ENCODE measurements at places on chromosomes 4 and X.
A peak's percentile ranks its signal among the peaks of the same experiment; 100 is the strongest.

- DNase-seq: no peak
Measured at GRCh38 chrX:6095469-6095868, 133.2 kb downstream of the NLGN4X start.

GRCh38 chr4:138241281-138242075 is 671 bp downstream of the SLC7A11 start:
- peak; percentile 75 for DNase-seq

GRCh38 chr4:117154251-117154650 is 68.9 kb upstream of the TRAM1L1 start:
- DNase-seq: no peak

GRCh38 chr4:108702960-108703359 is 52.6 kb downstream of the OSTC start:
- no peak for DNase-seq

- DNase-seq: peak; percentile 83
Measured at GRCh38 chr4:153486281-153487151, 20.4 kb downstream of the TMEM131L start.

DNA sequence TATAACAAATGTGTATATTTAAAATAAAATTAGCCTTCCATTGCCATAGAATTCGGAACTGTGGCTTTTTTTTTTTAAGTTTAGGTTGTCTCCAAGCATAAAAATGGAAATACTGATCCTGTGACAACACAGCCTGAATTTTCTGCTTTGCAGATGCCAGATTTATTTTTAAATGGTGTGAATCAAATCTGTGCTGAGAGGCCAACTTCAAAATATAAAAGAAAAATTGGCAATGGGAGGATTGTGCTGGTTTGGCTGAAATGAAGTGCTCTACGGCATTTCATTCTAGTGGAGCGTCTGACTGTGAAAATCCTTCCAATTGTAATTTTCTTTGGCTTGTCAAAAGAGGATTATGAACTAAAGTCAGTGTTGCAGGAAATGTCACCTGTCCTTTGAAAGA is 580.3 kb upstream of the ZFP42 start:
- no peak for DNase-seq

GRCh38 chrX:64093761-64094160 is 111.7 kb downstream of the AMER1 start:
- peak; percentile 20 for DNase-seq

DNA sequence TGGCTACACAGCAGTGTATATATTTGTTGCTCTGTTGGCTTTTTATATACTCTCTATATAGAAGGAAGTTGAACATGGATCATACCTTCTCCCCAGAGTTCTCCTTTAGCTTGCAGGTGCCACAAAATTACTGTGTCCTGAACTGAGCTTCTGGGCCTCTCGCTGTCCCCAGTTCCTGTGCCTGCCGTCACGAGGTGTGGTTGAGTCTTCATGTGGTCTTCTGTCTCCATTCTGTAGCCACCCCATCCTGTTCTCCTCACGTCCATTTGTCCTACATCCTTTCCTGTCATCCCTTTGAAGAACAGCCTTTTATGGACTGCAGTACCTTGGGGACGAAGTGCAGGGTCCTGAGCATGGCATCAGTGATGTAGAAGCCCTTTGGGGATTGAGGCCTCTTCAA is 14.5 kb downstream of the TMEM131L start:
- no peak for DNase-seq

DNA sequence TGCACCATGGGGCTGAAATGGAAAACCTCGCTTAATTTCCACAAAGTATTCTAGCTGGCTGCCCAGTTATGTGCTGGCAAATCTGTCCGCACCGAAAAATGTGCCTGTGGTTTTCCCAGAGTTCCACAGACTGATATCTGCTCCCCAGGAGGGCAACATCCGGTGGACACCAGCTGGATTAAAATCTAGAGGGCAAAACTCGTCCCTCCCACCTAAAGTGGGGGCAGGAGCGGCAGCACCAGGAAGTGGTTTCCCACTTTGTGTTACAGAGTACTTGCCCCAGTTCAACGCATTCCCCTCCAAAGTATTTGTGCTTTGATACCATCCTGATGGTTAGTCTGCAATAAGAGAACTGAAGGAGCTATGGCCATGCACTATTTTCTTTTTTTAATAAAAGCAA is 187.6 kb downstream of the TSPAN5 start:
- peak; percentile 86 for DNase-seq

GRCh38 chr4:177263818-177264217 is 45.9 kb upstream of the NEIL3 start:
- DNase-seq: no peak

DNA sequence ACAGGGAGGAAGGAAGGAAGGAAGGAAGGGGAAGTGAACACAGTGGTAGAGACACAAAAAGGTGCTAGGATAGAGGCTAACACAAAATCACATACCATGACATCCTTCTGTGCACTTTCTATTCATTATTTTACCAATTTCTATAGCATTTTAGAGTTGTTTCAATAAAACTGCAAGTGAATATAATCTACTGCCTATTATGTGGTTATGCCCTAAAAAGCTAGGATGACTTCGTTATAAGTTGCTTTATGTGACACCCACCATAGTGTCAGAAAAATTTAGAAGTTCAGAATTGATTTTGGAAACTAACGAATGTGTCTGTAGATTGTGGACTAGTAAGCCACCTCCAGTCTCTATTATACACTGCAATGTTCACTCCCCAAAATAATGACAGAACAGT is 59.4 kb upstream of the EDNRA start:
- DNase-seq: no peak

- peak; percentile 68 for DNase-seq
Measured at GRCh38 chr4:133594390-133595207, 445.5 kb downstream of the PCDH10 start.

GRCh38 chr4:26369581-26369980 is 48.8 kb downstream of the RBPJ start:
- no peak for DNase-seq

DNA sequence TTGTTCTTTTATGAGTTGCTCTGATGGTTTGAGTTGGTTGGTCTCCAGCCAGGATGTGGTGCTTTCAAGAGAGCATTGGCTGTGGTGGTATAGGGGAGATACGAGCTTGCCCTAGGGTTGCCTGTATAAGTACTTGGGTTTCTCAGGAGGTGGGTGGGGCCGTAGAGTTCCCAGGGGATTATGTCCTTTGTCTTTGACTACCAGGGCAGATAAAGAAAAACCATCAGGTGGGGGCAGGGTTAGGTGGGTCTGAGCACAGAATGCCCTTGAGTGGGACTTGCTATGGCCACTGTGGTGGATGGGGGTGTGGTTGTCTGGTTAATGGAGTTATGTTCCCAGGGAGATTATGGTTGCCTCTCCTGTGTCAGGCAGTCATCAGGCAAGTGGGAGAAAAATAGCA is 247.9 kb upstream of the HAND2 start:
- DNase-seq: no peak

- no peak for DNase-seq
Measured at GRCh38 chr4:78235800-78236199, 178.7 kb downstream of the FRAS1 start.

GRCh38 chrX:39199429-39199828 is 398.2 kb downstream of the MID1IP1 start:
- DNase-seq: no peak

- no peak for DNase-seq
Measured at GRCh38 chrX:71565474-71566041, 12.7 kb upstream of the GCNA start.

GRCh38 chrX:114047558-114047957 is 536.3 kb upstream of the HTR2C start:
- DNase-seq: no peak

DNA sequence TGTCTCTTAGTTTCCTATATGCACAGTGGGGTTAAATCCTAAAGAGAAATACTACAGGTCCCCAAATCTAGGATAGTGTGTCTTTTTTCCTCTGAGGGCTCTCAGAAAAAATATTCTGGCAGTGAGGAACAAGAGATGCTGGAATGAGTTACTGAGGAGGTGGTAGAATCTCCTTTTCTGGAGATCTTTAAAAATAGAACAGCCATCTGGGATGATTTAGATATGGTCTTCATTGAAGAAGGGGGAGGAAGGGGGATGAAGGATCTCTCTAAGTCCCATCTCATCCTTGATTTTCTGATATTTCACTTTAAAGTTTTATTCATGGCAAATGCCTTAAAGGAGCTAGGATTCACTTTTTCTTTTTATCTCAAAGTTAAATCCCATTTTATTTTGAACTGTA is 235.0 kb downstream of the MAML3 start:
- DNase-seq: peak; percentile 7

GRCh38 chr4:133157460-133158160 is 8.5 kb downstream of the PCDH10 start:
- DNase-seq: no peak

DNA sequence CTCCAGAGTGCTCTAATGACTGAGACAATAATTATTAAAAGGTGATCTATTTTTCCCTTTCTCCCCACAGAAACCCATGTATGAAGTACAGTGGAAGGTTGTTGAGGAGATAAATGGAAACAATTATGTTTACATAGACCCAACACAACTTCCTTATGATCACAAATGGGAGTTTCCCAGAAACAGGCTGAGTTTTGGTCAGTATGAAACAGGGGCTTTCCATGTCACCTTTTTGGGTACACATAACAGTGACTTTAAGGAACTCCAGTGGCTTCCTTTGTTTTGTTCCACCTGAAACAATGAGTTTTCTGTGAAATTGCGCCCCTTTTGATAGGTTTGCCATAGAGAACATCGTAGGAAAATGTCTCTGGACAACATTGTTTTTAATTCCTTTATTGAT is 69.6 kb downstream of the KIT start:
- DNase-seq: no peak

GRCh38 chrX:131831185-131831520 is 191.9 kb upstream of the STK26 start:
- no peak for DNase-seq

DNA sequence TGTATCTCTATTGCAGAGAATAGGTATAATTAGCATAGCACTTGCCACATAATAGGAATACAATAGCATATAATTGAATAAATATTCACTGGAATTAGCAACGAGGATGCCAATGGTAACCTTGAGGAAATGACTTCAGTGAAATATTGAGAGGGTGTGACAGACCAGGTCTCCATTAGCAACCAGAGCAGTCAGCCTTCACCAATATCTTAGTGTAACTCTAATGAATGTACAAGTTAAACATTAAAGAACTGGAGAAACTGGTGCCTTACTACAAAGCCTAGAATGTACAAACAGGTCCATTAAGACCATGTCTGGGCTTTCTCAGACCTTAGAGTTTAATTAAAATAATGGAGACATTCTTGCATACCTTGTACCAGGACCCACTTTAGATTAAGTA is 143.0 kb downstream of the MAGEB17 start:
- DNase-seq: no peak

DNA sequence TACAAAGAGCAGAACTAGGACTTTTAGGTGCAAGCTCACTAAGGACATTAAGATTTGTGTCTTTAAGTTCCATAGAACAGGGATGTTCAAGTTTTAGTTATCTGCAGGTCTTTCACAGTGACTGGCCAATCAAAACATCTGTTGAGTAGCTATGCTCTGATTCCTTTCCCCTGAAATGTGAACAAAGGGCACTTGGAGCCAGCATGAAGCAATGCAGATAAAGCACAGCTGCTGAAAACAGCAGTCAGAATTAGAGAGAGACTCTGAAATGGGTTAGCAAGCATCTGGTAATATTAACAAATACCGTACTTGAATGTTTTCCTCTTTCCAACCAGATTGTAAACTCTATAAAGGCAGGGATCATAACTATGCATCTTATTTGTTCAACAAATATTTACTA is 276.9 kb downstream of the RAB28 start:
- DNase-seq: no peak

DNA sequence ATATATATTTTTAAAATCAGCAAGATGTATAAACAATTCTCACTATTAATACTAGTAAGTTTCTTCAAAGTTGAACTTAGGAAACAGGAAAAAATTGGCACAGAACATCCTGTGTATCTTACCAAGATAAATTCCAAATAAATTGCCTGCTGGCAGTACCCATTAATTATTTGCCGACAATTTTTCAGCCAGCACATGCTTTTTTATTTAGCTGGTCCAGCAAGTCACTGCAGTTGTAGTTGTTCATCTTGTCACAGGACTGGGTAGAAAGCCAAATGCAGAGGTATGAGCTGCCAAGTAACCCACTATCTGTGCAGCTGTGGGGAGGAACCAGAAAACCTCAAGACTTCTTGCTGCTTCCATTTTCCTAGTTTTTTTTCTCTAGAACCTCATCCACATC is 113.4 kb downstream of the PACRGL start:
- no peak for DNase-seq

GRCh38 chrX:45601052-45601451 is 400.4 kb upstream of the DIPK2B start:
- no peak for DNase-seq

DNA sequence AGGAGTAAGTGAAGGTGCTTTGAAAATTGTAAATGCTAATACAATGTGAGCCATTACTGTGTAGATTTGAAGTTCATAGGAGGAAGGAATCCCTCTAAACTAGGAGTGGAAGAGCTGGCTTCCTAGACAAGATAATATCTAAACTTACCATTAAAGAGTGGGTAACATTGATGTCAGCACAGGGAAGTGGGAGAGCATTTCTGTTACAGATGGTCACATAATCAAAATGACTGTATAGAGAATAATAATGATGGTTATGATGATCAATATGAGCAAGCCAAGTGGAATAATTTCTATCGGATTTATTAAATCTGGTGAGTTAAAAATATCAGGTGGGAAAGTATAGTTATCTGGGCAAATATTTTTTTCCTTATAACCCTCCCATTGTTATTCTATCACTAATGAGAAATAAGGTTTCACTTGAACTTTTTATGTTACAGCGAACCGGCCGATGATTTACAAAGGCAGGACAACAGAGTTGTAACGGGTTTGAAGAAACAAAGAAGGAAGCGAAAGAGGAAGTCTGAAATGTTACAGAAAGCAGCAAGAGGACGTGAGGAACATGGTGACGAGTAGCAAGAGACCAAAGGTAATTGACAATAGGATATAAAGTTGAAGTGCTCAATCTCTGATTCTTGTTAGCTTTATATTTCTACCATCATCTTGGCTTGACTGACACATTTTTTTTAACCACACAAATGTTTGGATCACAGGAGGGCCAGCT is 43.5 kb downstream of the FMR1NB start:
- DNase-seq: no peak

DNA sequence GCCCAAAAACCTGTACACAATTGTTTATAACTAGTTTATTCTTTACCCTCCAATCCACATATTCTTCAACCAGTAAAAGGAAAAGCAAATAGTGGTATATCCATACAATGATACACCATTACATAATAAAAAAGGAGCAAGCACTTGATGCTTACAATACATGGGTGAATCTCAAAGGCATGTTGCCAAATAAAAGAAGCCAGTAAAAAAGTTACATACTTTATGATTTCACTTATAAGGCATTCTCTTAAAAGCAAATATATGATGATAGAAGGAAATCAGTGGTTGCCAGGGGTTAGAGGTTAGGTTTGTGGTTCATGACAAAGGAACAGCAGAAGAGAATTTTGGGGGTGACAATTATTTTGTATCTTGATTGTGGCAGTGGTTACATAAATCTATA is 896.1 kb upstream of the LCORL start:
- DNase-seq: peak; percentile 90

DNA sequence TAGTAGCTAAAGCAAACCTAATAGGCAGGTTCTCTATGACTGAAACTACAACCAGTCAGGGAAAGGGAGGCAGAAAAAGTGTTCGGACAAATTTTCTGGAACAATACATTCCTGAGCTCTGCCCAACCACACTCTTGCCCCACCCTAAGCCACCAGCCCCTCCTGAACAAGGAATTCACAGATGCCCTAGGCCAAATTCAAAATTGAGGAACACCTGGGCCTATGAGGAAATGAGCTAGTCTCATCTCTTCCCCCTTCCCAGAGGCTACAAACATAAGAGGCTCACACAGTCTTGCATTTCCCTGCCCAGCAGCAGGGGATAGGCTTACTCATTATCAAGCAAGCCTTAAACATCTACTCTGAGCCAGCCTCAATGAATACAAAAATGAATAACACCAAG is 284.7 kb downstream of the ZNF674 start:
- DNase-seq: no peak

All from EL (cell line).